Activated T-cell treated with anti-CD3 and anti-CD28 coated beads, Interleukin-2, amount 50 U/mL, for 72 hours (primary cell): ENCODE measurements at places on chromosomes 2 and 18.
A peak's percentile ranks its signal among the peaks of the same experiment; 100 is the strongest.

DNA sequence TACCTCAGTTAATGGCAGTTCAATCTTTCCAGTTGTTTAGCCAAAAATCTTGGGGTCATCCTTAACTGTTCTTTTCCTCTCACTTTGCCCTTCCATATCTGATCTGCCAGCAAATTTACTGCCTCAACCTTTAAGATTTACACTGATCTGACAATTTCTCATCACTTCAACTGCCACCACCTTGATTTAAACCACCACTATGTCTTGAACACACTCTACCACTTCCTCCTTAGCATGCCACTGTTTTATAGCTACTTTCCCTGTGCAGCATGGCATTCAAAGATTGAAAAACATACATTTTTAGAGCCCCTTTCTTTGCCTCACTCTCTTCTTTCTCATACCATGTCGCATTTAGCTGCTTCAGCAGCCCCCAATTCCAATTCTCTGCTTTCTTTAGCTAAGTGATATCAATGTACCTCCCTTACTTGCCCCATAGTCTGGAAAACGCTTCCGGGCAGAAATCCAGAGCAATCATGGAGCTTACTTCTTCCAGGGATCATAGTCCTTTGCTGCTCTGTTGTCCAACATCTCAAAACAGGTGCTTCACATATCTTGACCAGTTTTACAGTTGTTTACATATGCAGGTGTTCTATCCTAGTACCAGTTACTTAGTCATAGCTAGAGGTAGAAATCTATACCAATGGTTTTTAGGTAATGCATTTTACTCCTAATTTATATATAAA, 10.9 kb downstream of the PGAP1 start:
- H3K36me3 ChIP-seq, result peaks cover 27% of the 10 kb centered on the region
- peak overlapping the region; percentile 85 for H3K27ac ChIP-seq
- no peak for DNase-seq
- peak overlapping the region; percentile 81 for H3K4me3 ChIP-seq
- peaks cover 27% of the 10 kb centered on the region for H3K4me1 ChIP-seq

- H3K27ac ChIP-seq, result no peak overlapping the region
- no peak overlapping the region for H3K4me3 ChIP-seq
- DNase-seq, result no peak
- H3K36me3 ChIP-seq, result no peaks in the 10 kb centered on the region
- peaks cover 19% of the 10 kb centered on the region for H3K27me3 ChIP-seq
Measured at GRCh38 chr18:34651586-34652369, 58.3 kb upstream of the DTNA start.

GRCh38 chr2:238963971-238964328, 116.1 kb downstream of the TWIST2 start:
- H3K27ac ChIP-seq, result no peak overlapping the region
- no peaks in the 10 kb centered on the region for H3K4me1 ChIP-seq
- no peak for DNase-seq
- H3K4me3 ChIP-seq, result no peak overlapping the region
- H3K36me3 ChIP-seq, result no peaks in the 10 kb centered on the region

GRCh38 chr2:46887028-46887885, 28.3 kb downstream of the MCFD2 start:
- no peak overlapping the region for H3K4me3 ChIP-seq
- DNase-seq, result no peak
- peaks cover 32% of the 10 kb centered on the region for H3K27me3 ChIP-seq
- H3K4me1 ChIP-seq, result peaks cover 16% of the 10 kb centered on the region
- H3K36me3 ChIP-seq, result no peaks in the 10 kb centered on the region

DNA sequence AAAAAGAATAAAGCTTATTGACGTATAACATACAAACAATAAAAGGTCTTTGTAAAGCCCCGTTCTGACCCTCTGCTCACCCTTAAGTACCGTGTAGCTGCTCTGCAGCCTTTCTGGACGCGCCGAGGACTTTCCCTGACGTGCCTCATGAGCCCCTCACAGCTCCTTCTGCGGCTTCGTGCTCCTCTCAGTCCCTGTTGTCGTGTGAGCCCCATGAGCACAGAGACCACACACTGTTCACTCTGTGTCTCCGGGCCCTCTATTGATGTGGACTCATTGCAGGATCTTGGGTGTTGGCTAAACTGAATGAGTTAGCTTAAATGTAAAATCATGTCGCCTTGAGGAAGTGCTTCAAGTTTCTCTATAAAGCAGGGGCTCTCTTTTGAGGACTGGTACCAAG, 43.6 kb upstream of the INHBB start:
- H3K27me3 ChIP-seq, result peaks cover 5% of the 10 kb centered on the region
- no peak overlapping the region for H3K27ac ChIP-seq
- no peak for DNase-seq
- no peak overlapping the region for H3K4me3 ChIP-seq
- H3K4me1 ChIP-seq, result peaks cover 12% of the 10 kb centered on the region
- H3K36me3 ChIP-seq, result peaks cover 4% of the 10 kb centered on the region

GRCh38 chr2:45885171-45885621, 233.7 kb downstream of the PRKCE start:
- no peaks in the 10 kb centered on the region for H3K27me3 ChIP-seq
- no peaks in the 10 kb centered on the region for H3K36me3 ChIP-seq
- DNase-seq, result no peak
- H3K27ac ChIP-seq, result no peak overlapping the region

- H3K27ac ChIP-seq, result no peak overlapping the region
- H3K36me3 ChIP-seq, result no peaks in the 10 kb centered on the region
- no peaks in the 10 kb centered on the region for H3K4me1 ChIP-seq
- H3K27me3 ChIP-seq, result no peaks in the 10 kb centered on the region
Measured at GRCh38 chr2:229033816-229034215, 237.3 kb downstream of the PID1 start.

GRCh38 chr2:228535396-228535795, 353.9 kb upstream of the SPHKAP start:
- H3K27ac ChIP-seq, result no peak overlapping the region
- H3K27me3 ChIP-seq, result no peaks in the 10 kb centered on the region
- H3K4me3 ChIP-seq, result no peak overlapping the region
- no peaks in the 10 kb centered on the region for H3K36me3 ChIP-seq
- no peaks in the 10 kb centered on the region for H3K4me1 ChIP-seq
- no peak for DNase-seq

GRCh38 chr2:20568501-20569463, 82.1 kb downstream of the HS1BP3 start:
- no peaks in the 10 kb centered on the region for H3K36me3 ChIP-seq
- DNase-seq, result no peak
- no peak overlapping the region for H3K4me3 ChIP-seq
- peak overlapping the region; percentile 24 for H3K27ac ChIP-seq

DNA sequence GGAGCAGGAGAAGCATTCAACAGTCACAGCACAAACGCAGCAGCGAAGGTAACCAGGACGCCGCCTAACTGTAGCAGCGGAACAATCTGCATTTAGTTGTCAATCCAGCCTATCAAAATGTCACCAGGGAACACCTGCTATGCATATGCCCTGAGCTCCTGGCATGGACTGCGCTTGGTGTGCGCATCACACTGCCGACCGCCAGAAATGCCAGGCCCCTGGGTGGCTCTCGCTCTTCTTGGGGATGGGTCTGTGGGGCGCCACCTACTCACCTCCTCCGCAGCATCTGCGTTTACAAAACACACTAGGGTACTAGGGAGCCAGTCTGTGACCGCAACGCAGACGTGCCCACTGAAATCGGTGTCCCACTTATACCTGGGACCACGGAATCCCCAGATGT, 31.7 kb downstream of the ZNF516 start:
- DNase-seq, result no peak
- peak overlapping the region; percentile 2 for H3K27ac ChIP-seq
- H3K4me1 ChIP-seq, result peaks cover 16% of the 10 kb centered on the region
- no peaks in the 10 kb centered on the region for H3K27me3 ChIP-seq
- no peaks in the 10 kb centered on the region for H3K36me3 ChIP-seq

DNA sequence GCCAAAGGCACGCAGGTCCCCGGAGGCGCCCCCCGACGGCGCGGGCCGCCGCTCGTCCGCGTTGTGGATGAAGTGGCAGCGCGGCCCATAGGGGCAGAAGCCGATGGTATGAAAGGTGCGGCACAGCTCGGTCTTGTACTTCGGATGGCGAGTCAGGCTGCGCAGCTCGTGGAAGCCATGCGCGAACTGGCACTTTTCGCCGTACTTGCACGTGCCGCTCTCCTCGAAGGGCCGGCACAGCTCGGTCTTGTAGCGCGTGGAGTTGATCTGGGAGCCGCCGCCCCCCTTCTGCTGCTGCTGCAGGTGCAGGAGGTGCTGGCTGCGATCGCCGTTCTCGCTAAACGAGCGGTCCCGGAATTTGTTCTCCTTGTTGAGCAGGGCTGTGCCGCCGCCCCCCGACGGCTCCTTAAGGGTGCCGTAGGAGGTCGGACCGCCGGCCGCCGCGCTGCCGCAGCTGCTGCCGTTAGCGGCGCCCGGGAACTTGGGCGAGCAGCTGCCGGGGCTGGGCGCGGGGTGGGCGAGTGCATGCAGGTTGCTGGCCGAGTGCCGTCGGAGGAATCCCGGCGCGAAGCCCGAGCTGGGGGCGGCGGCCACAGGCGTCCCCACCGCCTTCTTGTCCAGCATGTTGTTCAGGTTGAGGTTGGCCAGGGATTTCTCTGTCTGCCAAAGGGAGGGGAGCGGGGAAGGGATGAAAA, 1.2 kb downstream of the ZFP36L2 start:
- peak overlapping the region; percentile 96 for H3K4me3 ChIP-seq
- H3K27ac ChIP-seq, result peak overlapping the region; percentile 61
- no peaks in the 10 kb centered on the region for H3K27me3 ChIP-seq
- peaks cover 18% of the 10 kb centered on the region for H3K36me3 ChIP-seq
- peaks cover 52% of the 10 kb centered on the region for H3K4me1 ChIP-seq

DNA sequence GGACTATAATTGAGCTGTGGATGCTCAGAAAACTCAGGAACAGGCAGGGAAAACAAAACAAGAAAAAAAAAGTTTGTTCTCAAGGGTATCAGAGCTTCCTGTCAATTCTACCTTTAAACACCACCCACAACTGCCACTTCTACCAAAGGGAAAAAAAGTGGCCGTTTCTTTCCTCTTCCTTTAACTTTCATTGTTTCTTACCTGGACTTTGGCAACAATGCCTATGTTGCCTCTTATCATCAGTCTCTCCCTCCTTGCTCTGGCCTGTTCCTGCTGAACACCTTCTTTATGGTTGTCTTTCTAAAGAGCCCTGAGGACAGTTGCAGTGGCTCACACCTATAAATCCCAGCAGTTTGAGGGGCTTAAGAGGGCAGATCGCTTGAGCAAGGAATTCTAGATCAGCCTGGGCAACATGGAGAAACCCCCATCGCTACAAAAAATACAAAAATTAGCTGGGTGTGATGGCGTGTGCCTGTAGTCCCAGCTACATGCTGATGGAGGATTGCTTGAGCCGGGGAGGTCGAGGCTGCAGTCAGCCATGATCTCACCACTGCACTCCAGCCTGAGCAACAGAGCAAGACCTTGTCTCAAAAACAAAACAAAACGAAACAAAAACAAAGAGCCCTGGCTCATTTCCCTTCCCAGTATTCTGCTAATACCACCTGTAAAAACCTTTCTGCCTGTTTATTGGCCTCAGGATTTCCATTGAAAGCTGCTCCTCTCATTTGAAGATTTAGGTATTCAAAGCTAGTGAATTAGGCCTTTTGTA, 18.0 kb upstream of the NR4A2 start:
- H3K36me3 ChIP-seq, result no peaks in the 10 kb centered on the region
- H3K27ac ChIP-seq, result no peak overlapping the region
- H3K4me1 ChIP-seq, result no peaks in the 10 kb centered on the region

GRCh38 chr2:174617120-174617519, 19.5 kb upstream of the WIPF1 start:
- peaks cover 4% of the 10 kb centered on the region for H3K36me3 ChIP-seq
- no peak for DNase-seq
- H3K27me3 ChIP-seq, result no peaks in the 10 kb centered on the region
- H3K4me3 ChIP-seq, result peak overlapping the region; percentile 79
- H3K4me1 ChIP-seq, result peaks cover 82% of the 10 kb centered on the region
- H3K27ac ChIP-seq, result peak overlapping the region; percentile 91

DNA sequence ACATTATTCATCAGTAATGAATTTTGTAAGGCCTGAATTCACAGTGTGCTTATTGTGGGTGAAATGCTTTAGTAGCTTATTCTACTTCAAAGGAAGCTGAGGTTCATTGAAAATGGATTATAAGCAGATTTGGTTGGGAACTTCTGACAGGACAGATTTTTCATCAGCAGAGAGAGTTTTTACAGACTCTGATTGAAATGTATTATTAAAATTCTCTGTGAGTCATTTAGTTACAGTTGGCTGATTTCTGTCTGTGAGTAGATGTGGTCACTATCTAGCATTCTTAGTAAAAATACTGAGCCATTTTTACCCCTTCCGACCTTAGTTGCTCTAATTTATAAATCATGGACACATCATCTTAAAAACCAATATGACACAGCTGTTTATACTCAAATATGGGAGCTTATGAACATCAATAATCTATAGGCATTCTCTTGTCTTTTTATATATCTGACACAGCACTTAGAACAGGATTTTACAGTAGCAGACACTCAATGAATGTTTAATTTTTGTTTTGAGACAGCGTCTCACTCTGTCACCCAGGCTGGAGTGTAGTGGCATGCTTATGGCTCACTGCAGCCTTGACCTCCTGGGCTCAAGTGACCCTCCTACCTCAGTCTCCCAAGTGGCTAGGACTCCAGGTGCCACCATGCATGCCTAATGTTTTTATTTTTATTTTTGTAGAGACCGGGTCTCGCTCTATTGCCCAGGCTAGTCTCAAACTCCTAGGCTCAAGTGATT, 239.6 kb downstream of the BABAM2 start:
- H3K4me1 ChIP-seq, result peaks cover 13% of the 10 kb centered on the region
- no peak for DNase-seq
- no peaks in the 10 kb centered on the region for H3K27me3 ChIP-seq
- H3K27ac ChIP-seq, result peak overlapping the region; percentile 50

GRCh38 chr2:70417011-70417410, 115.1 kb upstream of the FAM136A start:
- H3K4me3 ChIP-seq, result no peak overlapping the region
- DNase-seq, result no peak

GRCh38 chr2:217270485-217271121, 410.7 kb upstream of the TNP1 start:
- H3K27me3 ChIP-seq, result peaks cover 9% of the 10 kb centered on the region
- H3K4me1 ChIP-seq, result no peaks in the 10 kb centered on the region
- DNase-seq, result no peak
- H3K27ac ChIP-seq, result no peak overlapping the region
- no peaks in the 10 kb centered on the region for H3K36me3 ChIP-seq
- no peak overlapping the region for H3K4me3 ChIP-seq

- no peak overlapping the region for H3K4me3 ChIP-seq
- no peak overlapping the region for H3K27ac ChIP-seq
- H3K27me3 ChIP-seq, result no peaks in the 10 kb centered on the region
- DNase-seq, result no peak
Measured at GRCh38 chr2:139946690-139947089, 1166.5 kb upstream of the NXPH2 start.
